ENCODE measurements at places on chromosomes 7 and 10. TPM values are rescaled to one million over a fixed set of nuclear protein-coding genes. Genes with fewer than 3 reads are reported as not detected.

GRCh38 chr10:101935431-101935830, 91.8 kb upstream of the KCNIP2 start:
- H3K27me3 ChIP-seq: no peaks in the 10 kb centered on the region
- no peak overlapping the region for H3K27ac ChIP-seq
- no peak for DNase-seq
- H3K4me1 ChIP-seq: peaks cover 13% of the 10 kb centered on the region

- no peaks in the 10 kb centered on the region for H3K27me3 ChIP-seq
- H3K36me3 ChIP-seq: no peaks in the 10 kb centered on the region
- DNase-seq: no peak
- no peak overlapping the region for H3K27ac ChIP-seq
- H3K4me1 ChIP-seq: no peaks in the 10 kb centered on the region
- no peak overlapping the region for H3K4me3 ChIP-seq
Observed at GRCh38 chr7:110541962-110542361, 549.0 kb upstream of the LRRN3 start.

DNA sequence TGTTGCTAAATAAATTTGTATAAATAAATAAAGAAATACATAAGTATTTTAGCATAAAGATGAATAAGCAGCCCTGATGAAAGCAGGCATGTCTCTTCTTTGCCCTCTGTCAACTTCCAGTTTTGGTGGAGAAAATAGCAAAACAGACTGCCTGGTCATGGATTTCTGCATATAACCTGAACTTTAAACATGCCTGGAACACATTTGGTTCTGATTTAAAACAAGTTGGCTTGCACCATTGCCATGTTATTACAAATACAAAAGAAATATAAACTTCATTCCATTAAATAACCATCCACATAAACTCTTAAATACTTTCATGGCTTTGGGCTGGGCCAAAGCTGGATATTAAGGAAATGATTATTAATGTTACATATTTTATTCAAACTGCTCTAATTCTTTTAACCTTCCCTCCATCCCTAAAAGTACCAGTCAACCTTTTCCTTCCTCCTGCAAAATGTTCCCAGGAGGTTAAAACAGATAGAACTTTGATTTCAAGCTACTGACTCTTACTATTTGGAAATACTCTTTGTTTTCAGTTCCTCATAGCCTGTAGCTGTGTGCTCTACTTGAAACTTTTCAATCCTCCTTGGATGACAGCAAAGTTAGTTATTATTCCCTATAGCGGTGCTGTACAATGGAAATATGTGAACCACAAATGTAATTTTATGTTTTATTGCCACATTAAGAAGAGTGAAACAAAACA, 96.3 kb downstream of the BICC1 start:
- no peaks in the 10 kb centered on the region for H3K27me3 ChIP-seq
- no peak for DNase-seq
- H3K36me3 ChIP-seq: no peaks in the 10 kb centered on the region
- no peak overlapping the region for H3K27ac ChIP-seq
- H3K4me3 ChIP-seq: no peak overlapping the region

DNA sequence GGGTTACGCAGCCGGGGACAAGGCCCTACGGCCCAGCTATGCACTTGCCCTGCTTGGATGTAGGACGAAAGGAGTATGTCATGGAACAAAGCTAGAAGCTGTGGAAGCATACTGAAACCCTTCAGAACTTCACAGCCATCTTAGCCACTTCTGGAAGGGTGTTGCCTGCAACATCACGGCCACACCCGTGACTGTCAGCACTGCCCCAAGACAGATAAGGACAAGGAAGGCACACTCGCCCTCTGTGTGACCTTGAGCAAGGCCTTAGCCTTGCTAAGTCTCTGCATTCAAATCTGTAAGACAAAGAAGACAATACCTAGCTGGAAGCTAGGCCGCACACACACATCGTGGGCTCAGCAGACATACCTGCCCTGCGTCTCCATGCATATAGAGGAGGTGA, 352.5 kb upstream of the MGMT start:
- H3K27me3 ChIP-seq: no peaks in the 10 kb centered on the region
- no peak overlapping the region for H3K4me3 ChIP-seq
- no peaks in the 10 kb centered on the region for H3K36me3 ChIP-seq

DNA sequence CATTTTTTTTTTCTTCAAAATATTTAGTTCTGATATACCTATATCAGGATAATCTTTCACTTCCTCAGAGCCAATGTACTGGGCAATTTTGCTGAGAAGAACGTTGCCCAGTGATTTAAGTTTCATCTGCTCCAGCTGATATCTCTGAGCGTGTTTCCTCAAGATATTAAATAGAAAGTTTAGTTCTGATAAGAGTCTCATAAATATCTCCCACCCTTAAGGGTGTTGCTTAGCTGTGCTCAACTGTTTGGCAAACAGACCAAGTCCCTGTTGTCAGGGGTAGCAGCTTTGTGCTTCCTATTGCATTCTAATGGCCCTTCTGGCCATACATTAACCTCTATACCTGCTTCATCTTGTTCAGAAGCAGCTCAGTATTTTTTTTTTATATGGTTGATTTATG, 84.7 kb upstream of the GPR141 start:
- no peaks in the 10 kb centered on the region for H3K27me3 ChIP-seq
- DNase-seq: no peak
- H3K4me1 ChIP-seq: no peaks in the 10 kb centered on the region
- no peaks in the 10 kb centered on the region for H3K36me3 ChIP-seq

DNA sequence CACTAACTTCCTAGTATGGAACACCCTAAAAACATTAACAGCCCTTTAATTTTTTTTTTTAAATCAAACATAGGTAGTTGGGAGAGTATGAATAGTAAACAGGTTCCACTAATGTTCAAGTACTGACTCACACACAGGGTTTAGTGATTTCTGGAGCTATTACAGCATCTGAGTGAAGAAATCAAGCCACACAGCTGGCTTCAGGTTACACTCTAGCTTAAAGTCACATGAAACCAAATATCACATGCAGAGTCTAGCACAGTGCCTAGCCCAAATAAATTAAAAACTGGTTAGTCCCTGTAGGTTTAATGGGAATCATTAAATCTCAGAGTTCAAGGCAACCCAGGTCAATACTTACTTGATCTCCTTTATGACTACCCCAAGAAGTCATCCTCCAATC, 11.6 kb downstream of the PANK1 start:
- H3K27ac ChIP-seq: no peak overlapping the region
- H3K4me3 ChIP-seq: no peak overlapping the region
- H3K36me3 ChIP-seq: no peaks in the 10 kb centered on the region

- no peak overlapping the region for H3K27ac ChIP-seq
- no peak overlapping the region for H3K4me3 ChIP-seq
- no peak for DNase-seq
- H3K4me1 ChIP-seq: no peaks in the 10 kb centered on the region
Observed at GRCh38 chr7:153103202-153103601, 343.6 kb downstream of the ACTR3B start.

DNA sequence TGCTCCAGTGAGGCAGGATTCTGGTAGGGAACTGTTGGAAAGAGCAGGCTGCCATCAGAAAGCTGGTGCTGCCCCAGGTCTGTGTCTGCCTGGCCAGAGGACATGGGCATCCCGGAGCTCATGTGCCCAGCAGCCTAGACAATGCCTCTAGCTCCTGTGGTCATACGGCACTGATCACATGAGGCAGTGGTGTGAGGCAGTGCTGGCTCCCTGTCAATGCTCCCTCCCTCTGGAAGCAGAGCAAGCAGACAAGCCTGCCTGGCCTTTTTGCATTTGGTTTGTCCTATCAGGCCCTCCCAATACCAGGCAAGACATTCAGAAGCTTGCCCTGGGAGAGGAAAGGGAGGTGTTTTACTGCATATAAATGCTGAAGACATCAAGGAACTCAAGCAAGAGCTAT, 19.5 kb upstream of the MMP21 start:
- no peak overlapping the region for H3K4me3 ChIP-seq
- H3K36me3 ChIP-seq: no peaks in the 10 kb centered on the region
- H3K4me1 ChIP-seq: peaks cover 2% of the 10 kb centered on the region
- H3K27ac ChIP-seq: no peak overlapping the region
- no peaks in the 10 kb centered on the region for H3K27me3 ChIP-seq
- no peak for DNase-seq

DNA sequence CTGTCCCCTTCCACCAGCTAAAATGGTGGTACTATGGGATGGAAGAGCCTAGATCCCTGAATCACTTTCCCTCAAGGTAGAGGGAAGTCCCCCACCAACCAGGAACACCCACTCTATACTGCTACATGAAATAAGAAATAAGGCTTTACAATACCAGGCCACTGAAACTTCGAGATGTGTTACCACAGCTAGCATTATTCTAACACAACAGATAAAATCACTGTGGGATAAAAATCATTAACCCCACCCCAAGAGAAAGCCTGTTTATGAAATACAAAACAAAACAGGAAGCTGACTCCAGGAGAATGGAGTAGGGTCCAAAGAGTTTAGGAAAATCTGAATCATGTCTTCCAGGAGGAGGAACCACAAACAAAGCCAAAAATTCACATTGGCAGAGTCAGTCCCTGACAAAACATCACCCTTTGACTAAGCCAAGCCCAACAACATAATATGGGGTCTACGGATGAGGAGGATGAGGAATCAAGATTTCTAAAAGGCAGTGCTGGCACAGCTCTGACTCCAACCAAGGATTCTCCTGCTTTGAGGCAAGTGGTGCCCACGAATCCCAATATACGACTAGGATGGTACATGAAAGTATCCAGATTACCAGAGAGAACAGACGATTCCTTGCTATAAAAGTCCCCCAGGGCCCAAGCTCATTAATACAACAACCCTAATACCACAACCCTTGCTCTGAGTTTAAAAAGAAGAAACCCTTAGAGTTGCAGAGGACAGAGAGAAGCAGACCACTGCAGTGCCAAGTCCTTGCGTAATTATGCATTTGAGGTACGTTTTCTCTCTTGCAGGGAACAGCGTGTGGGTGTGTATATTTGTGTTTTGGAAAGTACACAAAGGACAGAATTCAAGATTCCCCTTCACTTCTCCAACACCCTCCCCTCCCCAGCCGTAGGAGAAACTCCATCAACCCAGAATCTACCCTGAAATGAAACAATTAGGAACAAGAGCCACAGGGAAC, 23.7 kb downstream of the XPNPEP1 start:
- H3K4me3 ChIP-seq: no peak overlapping the region
- H3K4me1 ChIP-seq: peaks cover 36% of the 10 kb centered on the region
- no peak for DNase-seq
- H3K36me3 ChIP-seq: no peaks in the 10 kb centered on the region
- H3K27ac ChIP-seq: peak overlapping the region; percentile 40
- no peaks in the 10 kb centered on the region for H3K27me3 ChIP-seq

DNA sequence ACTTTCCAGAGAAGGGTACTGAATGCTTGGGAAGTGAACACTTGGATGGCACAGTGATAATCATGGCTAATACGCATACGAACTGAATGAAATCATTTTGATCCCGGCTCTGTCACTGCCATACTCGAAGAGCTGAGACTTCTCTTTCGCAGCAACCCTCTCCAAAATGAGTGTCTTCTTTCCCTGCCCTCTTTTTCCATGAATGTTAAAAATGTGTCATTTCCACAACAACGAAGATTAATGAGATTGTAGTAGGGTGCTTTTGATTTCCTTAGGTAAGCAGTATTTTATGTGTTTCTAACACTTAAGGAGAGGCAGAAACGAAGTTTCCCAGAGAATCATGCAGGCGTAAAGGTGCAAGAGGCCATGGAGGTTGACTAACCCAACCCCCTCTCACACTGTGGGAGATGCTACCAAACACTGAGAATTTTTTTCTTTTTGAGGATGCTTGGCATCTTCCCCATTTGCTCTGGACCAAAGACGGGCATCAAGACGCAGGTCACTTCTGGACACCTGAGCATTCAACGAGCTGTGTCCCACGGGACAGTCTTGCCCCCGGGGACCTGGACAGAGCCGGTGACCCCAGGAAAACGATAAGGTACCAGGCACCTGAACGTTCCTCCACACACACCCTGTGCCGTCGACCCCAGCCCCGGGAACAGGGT, 823 bp downstream of the COPG2 start:
- H3K4me1 ChIP-seq: peaks cover 2% of the 10 kb centered on the region
- no peaks in the 10 kb centered on the region for H3K27me3 ChIP-seq
- H3K4me3 ChIP-seq: peak overlapping the region; percentile 64
- H3K36me3 ChIP-seq: no peaks in the 10 kb centered on the region
- DNase-seq: no peak

DNA sequence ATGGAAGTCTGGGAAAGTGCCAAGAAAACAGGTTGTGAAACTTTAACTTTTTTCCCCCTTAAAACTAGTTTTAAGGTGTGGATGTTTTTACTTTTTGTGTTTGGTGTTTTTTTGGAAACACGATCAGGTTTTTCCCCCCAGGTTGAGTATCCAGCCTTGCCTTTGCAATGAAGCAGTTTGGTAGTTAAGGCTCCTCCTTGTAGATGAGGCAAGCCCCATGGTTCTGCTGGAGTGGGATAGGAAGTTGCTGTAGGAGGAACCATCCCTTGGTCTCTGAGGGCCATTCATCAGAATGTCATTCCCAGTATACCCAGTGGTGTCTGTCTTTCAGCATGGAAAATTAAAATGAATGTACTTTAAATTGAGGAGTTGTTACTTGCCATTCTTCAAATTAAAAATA, 2.7 kb downstream of the CUL1 start:
- no peaks in the 10 kb centered on the region for H3K36me3 ChIP-seq
- no peaks in the 10 kb centered on the region for H3K27me3 ChIP-seq
- H3K4me3 ChIP-seq: no peak overlapping the region
- no peak for DNase-seq

DNA sequence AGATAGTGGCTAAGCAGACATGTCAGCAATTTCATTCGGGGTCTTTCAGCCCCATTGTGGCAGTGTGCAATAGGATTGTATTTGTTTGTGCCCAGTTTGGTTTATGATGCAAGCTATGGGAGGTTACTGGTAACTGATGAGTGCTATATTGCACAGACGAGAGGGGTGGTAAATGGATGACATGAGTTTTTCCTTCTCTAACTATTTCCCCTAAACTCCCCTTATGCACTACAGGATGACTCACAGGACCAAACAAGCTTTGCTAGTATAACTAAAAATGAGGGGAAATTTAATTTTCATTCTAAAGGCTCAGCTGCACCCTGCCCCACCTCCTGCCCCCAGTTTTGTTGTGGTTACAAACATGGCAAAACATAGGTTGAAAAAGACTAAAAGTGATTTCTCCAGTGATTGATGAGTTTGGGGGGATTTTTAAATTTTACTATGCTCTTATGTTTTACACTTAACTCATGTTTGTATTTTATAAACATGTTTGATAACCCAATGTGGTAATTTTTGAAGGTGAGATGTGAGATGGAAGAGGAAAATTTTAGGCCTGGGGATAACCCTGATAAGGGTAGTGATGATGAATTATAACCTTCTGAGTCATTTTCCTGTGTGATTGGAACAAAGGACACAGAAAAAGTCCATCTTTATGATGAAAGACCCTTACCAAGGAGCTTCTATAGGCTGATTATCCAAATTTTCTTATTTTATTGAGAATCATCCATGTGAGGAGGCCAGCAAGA, 60.8 kb upstream of the NAMPT start:
- H3K4me3 ChIP-seq: no peak overlapping the region
- H3K4me1 ChIP-seq: no peaks in the 10 kb centered on the region
- no peaks in the 10 kb centered on the region for H3K36me3 ChIP-seq
- H3K27ac ChIP-seq: no peak overlapping the region

The STAG3 gene
- 0.92 TPM for total RNA-seq

The OSBPL3 gene
- 18.0 TPM for total RNA-seq

The EGR2 gene
- total RNA-seq: 2.7 TPM

The LOXL4 gene
- 5.5 TPM for total RNA-seq

The TSPAN33 gene
- 6.5 TPM for total RNA-seq

The CTNNA3 gene
- total RNA-seq: 3.7 TPM
